ENCODE measurements at places on chromosomes 6 and 20.

GRCh38 chr6:44475779-44476434, 88.4 kb downstream of the CDC5L start:
- peak; percentile 97 for DNase-seq

DNA sequence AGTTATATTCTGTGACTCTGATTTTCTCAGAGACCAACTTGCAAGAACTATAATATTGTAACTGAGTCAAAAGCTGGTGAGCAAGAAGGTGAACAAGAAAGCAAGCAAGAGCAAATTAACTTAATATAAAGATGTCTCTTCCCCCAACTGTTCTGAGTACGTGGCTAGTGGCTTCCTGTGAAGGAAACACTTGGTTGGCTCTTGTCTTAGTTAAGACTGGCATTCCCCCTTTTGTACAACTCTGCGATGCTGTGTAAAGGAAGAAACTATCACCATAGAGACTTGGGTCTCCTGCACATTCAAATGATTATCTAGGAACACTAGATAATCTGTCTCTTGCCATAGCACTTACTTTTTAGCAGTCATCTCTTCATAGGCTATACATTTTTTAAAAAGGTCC, 47.3 kb upstream of the TNFAIP3 start:
- DNase-seq, result no peak

DNA sequence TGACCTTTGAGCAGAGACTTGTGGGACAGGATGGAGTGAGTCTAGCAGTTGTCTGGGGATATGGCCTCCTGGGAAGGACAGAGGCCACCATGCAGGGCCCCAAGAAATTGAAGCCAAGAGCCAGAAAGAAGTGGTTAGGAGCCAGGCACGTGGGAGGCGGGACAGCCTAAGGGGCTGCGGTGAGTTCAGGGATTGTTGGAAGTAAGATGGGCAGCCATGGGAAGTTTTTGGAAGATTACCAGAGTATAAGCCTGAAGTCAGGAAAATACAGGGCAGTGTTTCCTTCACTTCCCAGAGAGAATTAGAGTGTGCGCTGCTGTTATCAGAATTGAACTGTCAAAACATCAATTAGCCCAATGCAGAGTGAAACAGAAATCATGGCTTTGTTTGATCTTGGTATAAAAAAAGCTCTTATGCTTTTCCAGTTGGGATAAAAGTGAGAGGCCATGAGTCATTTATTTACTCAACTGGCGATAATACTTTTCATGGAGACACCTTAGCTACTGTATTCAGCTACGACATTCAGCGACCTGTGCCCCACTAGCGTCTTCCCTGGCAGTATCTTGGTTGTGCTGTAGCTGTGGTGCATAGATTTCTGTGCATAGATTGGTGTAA, 66.9 kb downstream of the PHACTR2 start:
- DNase-seq, result no peak

- no peak for DNase-seq
Observed at GRCh38 chr6:3750317-3751076, 1.0 kb downstream of the PXDC1 start.

DNA sequence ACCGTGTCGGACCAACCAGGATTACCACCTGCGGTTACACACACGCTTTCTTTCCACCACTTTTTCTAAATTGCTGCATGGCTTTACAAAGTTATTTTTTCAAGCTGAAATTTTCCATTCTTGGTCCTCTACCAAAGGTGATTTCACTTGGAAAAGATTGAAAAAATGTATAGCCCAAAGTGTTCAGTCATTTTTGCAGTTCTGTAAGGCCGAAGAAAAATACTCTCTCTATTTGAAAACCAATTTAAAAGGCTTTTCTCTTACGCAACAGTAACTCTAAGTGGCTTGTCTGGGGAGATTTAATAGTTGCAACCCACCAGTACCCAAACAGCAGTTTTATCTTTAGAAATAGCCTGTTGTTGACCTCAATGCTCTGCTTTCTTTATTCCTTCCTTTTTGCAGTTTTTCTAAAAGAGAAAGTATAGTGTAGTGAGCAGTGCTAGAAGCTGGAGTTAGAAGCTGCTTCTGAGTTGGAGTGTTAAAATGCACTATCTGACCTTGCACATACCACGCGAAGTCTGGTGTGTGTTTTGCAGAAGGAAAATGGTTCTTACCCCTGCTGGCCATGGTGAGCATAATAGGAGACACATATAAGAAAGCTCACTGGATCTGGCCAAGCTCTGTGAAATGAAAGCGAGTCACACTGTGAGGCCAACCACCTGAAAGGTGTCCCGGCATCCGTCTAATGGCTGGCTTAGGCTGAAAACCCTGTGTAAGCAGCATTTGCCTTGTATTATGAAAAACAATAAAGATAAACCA, 271.6 kb upstream of the PRND start:
- DNase-seq, result no peak
